ENCODE measurements at places on chromosomes 6 and 20.

- H3K27me3 ChIP-seq, result peaks cover 4% of the 10 kb centered on the region
- no peaks in the 10 kb centered on the region for H3K36me3 ChIP-seq
- no peak overlapping the region for H3K4me3 ChIP-seq
- no peak overlapping the region for H3K27ac ChIP-seq
Measured at GRCh38 chr6:155954149-155954548, 498.5 kb upstream of the NOX3 start.

DNA sequence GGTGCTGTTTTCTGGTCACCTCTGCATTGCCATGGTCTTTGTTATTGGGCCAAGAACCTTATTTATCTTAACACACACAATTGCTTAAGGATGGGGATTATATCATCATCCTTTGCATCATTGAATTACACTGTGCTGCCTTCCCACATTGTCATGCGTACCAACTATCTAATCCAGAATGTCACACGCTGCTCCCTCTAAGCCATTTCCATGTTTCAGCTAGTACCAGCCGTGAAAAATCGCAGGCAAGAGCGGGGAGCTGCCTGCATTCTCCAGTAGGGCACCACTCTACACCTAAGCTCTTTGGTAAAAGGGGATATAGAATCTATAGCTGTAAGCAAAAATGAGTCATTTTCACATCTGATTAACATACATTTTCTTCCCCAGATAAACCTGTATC, 277.0 kb downstream of the PRL start:
- peaks cover 5% of the 10 kb centered on the region for H3K36me3 ChIP-seq
- H3K27me3 ChIP-seq, result no peaks in the 10 kb centered on the region
- H3K27ac ChIP-seq, result no peak overlapping the region
- no peak for DNase-seq

DNA sequence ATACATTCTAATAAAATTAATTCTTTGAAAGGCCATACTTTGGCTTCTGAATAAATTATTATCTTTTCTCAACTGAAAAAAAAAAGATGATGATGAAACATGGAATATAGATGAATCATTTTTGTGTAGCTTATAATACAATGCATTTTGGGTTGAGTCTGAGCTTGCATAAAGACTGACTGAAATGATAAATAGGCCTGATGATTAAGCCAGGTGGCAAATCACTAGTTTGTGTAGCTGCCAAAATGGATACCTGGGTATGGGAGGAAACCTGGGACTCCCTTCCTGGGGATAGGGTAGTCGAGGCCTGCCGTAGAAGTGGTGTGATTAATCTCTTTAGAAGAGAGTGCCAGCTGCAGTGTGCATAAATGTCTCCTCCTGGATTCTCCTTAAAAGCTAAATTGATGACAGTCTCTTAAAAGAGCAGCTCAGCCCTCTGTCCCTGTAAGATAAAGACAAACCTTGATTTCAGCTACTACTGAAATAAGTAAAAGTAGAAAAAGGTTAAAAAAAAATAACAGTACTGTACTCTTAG, 275.1 kb downstream of the GRIK2 start:
- no peak for DNase-seq
- H3K4me1 ChIP-seq, result no peaks in the 10 kb centered on the region

DNA sequence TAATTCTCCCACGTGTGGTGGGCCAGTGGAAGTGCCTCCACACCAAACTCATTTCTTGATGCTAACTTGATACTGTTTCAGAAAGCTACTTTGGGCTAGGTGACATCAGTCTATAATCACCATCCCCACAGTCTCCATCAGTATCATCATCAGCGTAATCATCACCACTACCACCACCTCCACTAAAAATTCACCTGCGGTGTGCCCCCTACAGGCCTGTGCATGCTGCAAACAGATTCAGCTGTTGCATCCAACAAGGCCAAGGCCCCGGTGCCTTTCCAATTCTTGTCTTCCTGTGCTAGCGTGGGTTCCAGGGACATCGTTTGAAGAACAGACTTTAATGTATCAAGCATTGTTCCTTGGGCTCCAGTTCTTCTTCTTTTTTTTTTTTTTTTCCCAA, 201.3 kb upstream of the EXOC2 start:
- H3K27me3 ChIP-seq, result peaks cover 23% of the 10 kb centered on the region
- no peak overlapping the region for H3K4me3 ChIP-seq
- H3K36me3 ChIP-seq, result no peaks in the 10 kb centered on the region
- H3K27ac ChIP-seq, result no peak overlapping the region
- DNase-seq, result no peak

DNA sequence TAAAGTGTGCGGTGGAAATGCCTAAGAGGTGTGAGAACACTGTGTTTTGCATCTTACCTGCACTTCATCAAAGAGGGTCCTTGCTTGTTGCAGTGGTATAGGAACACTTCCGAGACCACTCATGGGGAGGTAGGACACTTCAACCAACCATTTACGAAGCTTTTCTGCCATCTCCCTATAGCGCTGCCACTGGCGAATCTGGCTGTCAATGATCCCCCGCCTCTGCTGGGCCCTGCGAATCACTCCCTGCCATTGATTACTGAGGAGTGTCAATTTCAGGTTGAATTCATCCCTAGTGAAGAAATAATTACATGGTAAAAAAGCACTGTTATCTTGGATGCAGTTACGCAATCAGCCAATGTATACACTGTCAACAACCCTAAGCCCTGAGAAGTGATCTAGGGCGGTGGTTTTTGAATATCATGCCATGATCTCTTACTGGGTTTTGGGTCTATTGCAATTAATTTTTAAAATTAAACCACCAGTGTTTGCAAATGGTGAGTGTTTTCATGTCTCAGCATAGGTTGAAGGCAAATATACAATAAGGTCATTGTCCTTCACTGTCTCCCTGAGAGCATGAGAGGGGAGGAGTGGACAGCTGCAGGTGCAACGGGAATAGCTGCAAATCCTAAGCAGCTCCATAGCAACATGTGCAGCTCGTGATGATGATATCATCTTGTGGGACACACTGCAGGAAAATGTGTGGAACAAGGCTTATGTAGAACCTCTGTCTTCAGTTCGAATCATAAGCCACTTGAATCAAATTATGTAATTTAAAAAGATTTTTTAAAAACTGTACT, 400.6 kb downstream of the ESR1 start:
- peaks cover 17% of the 10 kb centered on the region for H3K36me3 ChIP-seq
- peaks cover 4% of the 10 kb centered on the region for H3K4me1 ChIP-seq
- DNase-seq, result no peak
- no peak overlapping the region for H3K4me3 ChIP-seq
- no peaks in the 10 kb centered on the region for H3K27me3 ChIP-seq
- no peak overlapping the region for H3K27ac ChIP-seq

DNA sequence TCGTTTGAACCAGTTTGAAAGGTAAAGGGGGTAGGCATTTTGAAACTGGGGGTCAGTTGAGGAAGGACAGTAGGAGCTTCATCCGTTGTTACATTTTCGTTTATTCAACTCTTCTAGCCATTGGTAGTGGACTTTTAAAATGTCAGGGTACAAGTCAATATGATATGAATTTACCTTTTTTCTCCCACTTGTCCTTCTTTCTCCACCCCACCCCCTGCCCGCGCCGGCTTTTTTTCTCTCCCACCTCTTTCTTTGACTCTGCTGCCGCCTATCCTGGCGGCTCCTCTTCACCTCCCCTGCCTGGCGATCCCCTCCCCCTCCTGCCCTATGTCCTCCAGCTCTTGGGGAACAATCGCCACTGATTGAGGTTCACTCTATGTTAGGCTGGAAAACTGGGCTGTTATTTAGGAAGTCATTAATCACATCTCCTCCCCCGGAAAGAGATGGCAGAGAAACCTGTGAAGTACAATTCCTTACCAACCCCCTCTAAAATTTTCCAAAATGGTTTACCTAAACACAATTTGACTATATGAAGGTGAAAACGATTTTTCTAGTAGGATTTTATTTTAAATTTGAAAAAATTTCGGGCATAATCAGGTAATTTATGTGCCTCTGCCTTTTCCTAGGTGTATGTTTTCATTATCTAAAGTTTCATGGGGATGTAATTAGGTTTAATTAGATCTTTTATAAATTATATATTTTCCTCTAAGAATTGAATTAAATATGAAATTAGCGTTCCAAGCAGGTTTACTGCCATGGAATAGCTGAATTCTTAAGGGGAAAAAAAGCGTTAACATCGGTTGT, 778 bp upstream of the LIN28B start:
- no peak overlapping the region for H3K27ac ChIP-seq
- peaks cover 77% of the 10 kb centered on the region for H3K27me3 ChIP-seq
- peaks cover 11% of the 10 kb centered on the region for H3K36me3 ChIP-seq
- peaks cover 4% of the 10 kb centered on the region for H3K4me1 ChIP-seq
- no peak overlapping the region for H3K4me3 ChIP-seq

DNA sequence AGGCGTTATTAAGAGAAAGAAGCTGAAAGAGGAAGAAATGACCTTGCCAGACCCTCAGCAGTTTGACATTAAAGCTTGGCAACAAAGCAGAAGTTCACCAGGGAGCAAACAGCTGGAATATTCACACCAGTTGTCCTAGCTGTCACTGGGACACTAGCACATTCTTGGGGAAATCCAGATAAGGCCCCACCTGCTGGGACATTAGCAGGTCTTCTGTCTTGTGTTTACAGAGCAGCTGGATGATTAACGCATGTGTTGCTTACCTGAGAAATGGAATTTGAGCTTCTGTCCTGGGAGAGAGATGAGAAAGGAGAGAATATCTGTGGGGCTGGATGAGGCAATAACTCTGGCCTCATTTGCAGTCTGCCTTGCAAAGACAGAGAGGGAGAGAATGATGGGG, 137.6 kb upstream of the RIN2 start:
- H3K27ac ChIP-seq, result no peak overlapping the region
- DNase-seq, result no peak
- no peaks in the 10 kb centered on the region for H3K36me3 ChIP-seq
- H3K4me3 ChIP-seq, result no peak overlapping the region

- peaks cover 31% of the 10 kb centered on the region for H3K36me3 ChIP-seq
- no peak overlapping the region for H3K4me3 ChIP-seq
- H3K4me1 ChIP-seq, result peaks cover 13% of the 10 kb centered on the region
- DNase-seq, result no peak
Measured at GRCh38 chr20:48983423-48984400, 62.2 kb downstream of the ARFGEF2 start.

- DNase-seq, result peak; percentile 74
- peak overlapping the region; percentile 88 for H3K4me3 ChIP-seq
- peaks cover 23% of the 10 kb centered on the region for H3K4me1 ChIP-seq
- peak overlapping the region; percentile 6 for H3K27ac ChIP-seq
- H3K27me3 ChIP-seq, result no peaks in the 10 kb centered on the region
Measured at GRCh38 chr20:45344168-45344860, 3.9 kb downstream of the SDC4 start.

- peak overlapping the region; percentile 100 for H3K4me3 ChIP-seq
- peaks cover 55% of the 10 kb centered on the region for H3K4me1 ChIP-seq
- DNase-seq, result no peak
Measured at GRCh38 chr6:30681766-30682142, 4.7 kb downstream of the PPP1R18 start.

DNA sequence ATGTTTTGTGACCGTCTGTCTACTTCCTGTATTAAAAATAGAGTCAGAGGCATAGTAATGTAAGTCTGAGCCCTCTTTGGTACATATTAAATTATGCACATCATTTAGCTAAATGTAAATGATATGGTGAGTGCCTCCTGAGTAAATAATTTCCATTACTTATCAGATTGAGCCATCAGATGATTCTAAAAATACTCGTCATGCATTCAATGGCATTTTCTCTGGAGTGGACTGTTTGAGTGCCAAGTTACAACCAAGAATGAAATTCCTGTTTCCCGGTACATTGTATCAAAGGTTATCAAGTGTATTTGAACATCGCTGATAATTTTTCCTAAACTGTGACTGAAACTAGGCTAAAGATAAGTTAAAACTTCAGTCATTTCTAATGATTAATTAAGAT, 81.0 kb downstream of the AKAP7 start:
- peaks cover 5% of the 10 kb centered on the region for H3K36me3 ChIP-seq
- no peak for DNase-seq
- H3K27me3 ChIP-seq, result no peaks in the 10 kb centered on the region
- no peak overlapping the region for H3K4me3 ChIP-seq
- no peak overlapping the region for H3K27ac ChIP-seq

GRCh38 chr6:19757036-19757435, 80.1 kb upstream of the ID4 start:
- no peak for DNase-seq
- H3K4me1 ChIP-seq, result no peaks in the 10 kb centered on the region
- no peaks in the 10 kb centered on the region for H3K36me3 ChIP-seq
- H3K27ac ChIP-seq, result no peak overlapping the region

DNA sequence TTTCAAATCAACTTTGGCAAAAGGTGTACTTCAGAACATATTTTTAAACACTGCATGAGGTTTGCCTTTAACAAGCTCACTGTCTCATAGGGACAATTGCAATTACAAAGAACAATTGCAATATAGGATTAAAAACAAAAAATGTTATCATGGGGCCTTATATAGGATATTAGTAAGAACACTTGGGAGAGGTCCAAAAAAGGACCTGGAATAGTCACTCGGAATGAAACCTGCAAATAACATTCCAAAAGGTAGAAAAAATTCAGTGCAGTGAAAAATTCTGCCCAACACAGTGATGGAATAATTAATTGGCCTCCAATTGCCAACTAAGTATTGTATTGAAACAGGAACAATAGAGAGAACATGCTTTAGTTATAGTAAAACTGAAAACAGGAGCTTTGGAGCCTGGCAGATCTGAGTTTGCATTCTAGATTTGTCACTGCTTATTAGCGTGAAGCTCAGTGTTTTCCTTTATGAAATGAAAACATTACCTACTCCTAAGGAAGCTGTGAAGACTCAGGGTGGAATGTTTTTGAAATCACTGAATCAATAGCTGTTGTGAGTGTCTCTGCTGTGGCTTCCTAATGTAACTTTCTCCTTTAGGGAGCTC, 172.6 kb upstream of the BMP5 start:
- H3K4me3 ChIP-seq, result no peak overlapping the region
- no peaks in the 10 kb centered on the region for H3K4me1 ChIP-seq
- H3K36me3 ChIP-seq, result no peaks in the 10 kb centered on the region
- H3K27ac ChIP-seq, result no peak overlapping the region
- no peak for DNase-seq
- no peaks in the 10 kb centered on the region for H3K27me3 ChIP-seq

DNA sequence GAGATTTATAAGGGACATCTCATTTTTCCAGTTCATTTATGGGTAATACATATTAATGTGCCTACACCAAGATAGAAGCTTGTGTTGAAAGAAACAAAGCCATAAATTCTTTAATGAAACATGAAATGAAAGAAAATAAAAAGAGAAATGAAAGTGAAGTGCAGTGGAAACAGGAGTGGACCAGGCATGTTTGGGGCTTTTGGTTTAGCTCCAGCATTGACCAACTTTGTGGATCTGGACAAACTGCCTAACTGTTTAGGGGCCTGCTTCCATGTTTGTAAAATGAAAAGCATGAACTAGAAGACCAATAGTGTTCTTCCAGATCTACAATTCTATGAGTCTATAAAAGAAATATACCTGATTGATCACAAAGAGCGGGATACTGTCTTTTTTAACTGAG, 124.9 kb downstream of the GJA10 start:
- DNase-seq, result no peak
- H3K27ac ChIP-seq, result no peak overlapping the region
- no peaks in the 10 kb centered on the region for H3K27me3 ChIP-seq

Data from natural killer cell treated with Interleukin-12 subunit alpha and Interleukin-12 subunit beta and Interleukin-15 and Interleukin-18, amount 100 ng/mL, for 72 hours (primary cell).